ENCODE measurements at places on chromosomes 13 and 19.

DNA sequence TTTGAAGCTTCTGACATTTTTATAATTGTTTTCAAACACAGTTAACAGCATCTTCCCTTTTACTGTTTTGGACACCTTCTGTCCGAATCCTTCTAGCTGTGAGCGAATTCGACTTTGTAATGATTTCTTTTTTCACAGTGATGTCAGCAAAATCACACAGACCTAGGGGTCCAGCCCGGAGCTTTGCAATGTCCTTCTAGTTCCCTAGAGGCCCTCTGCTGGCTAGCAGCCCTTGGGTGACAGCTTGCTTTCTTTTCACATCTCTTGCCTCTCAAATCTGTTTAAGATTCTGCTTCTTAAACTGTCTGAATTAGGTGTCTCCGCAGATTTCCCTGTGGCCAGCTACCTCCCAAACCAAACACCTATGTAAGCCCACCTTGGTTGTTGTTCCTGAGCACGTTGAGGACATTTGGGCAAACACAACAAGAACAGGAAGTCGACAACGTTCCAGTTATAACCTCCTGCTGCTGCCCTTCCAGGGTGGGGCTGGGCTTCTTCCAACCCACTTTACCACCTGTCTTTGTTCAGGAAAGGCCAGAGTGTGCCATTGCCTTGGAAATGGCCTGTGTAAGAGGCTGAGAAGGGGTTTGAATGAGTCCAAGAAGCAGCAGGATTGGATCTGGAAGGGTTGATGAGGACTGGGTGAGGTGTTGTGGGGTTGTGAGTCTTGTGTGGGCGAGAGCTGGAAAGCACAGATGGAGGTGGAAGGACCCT, 123.1 kb downstream of the ATP8A2 start:
- no peak for DNase-seq

DNA sequence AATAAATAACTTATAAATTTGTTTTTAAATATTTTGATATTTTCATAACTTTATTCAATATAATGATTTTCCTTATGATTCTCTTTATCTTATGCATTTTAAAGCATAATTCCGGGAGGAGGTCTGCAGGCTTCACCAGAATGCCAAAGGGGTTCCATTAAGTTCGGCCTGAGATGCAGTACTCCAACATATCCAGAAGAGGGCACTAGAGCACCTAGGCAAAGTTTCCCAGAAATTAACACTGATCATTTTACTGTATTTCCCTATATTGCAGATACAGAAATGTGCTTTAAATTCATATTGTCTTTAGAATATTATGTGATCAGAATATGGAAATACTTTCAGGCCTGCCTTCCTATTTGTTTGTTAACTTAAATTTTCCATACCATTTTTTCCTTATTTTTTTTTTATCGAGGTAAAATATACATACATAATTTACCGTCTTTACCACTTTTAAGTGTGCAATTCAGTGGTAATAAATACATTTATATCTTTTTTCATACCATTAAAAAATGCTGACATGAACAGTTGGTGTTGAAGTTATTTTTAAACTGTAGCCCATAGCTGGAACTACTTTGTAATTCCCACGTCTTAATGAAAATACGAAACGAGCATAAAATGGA, 58.9 kb upstream of the TM9SF2 start:
- DNase-seq, result peak; percentile 39

DNA sequence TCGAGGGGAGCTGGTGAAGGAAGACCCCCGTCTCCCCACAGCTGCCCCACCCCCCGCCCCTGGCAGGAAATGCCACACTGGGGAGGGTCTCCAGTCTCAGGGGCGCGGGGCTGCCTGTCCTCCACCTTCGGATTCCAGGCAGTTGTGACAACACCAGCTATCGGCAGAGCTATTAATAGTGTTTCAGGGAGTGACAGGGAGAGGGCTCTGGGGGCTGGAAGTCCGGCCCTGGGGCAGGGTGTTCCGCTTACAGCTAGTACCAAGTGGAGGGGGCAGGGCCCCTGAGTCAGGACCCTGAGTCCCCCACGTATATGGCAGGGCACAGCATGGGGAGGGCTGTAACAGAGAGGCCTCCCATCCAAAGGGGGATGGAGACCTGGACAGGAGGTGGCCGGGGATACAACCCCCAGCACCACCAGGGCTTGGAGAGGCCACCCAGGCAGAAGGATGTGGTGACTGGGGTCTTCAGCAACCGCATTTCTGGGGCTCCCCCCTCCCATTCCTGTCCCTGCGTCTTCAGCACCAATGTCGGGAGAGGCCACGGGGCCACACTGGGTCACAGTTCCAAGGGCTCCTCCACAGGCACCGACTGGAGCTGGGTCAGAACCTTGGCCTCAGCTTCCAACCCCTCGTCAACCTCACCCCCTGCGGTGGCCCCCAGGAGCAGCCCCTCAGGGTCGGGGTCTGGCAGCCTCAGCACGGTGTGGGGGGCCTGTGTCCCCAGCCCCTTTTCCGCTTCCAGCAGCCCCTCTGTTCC, 3.9 kb downstream of the SIX5 start:
- no peak for DNase-seq

- DNase-seq, result no peak
These were observed 114.8 kb upstream of the MIR17HG start for GRCh38 chr13:91232716-91233115.

DNA sequence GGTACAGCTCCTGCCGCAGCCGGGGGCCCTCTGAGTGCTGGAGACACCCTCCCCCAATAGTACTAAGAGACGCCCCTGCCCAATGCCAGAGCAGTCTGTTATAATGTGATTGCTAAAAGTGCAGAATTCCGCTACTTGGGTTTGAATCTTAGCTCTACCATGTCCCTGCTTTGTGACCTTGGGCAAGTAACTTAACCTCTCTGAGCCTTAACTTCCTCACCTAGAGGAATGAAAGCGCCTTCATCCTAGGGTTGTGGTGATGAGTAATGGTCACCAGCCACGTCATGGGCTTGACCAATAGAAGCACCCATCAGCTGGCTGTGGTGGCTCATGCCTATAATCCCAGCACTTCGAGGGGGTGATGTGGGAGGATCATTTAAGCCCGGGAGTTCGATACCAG, 6.5 kb downstream of the PLEKHG2 start:
- no peak for DNase-seq

GRCh38 chr19:38139122-38139521, 84.9 kb downstream of the DPF1 start:
- DNase-seq, result no peak

DNA sequence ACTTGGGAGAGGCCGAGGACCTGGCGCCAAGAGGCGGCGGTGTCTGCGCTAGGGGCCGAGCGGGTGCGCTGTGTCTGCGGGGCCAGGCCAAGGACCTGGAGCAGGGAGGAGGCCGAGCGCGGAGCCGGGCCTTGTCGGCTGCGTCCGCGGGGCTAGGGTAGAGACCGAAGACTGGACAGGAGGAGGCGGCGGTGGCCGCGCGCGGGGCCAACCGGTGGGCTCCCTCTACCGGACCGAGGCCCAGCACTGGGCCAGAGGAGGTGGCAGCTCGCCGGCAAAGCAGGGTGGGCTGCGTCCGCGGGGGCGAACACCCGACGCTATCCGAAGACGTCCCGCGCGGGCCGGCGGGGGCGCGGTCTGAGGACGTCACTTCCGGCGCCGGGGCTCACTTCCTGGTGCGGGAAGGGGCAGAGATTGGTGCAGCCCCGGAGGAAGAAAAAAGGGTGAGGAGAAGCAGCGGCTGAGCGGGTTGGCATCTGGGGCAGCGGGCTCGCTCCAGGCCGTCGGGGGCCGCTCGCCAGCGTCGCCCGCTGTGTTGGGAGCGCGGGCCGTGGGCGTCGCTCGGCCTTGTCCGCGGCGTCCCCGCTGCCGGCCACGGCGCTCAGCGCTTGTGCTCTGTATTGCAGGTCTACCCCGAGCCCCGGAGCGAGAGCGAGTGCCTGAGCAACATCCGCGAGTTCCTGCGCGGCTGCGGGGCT, 38.3 kb downstream of the ARHGEF7 start:
- peak; percentile 94 for DNase-seq

- DNase-seq, result peak; percentile 92
These were observed 8.6 kb downstream of the ZFP82 start for GRCh38 chr19:36409841-36410240.

GRCh38 chr13:105144020-105144419, 1391.4 kb downstream of the EFNB2 start:
- no peak for DNase-seq

DNA sequence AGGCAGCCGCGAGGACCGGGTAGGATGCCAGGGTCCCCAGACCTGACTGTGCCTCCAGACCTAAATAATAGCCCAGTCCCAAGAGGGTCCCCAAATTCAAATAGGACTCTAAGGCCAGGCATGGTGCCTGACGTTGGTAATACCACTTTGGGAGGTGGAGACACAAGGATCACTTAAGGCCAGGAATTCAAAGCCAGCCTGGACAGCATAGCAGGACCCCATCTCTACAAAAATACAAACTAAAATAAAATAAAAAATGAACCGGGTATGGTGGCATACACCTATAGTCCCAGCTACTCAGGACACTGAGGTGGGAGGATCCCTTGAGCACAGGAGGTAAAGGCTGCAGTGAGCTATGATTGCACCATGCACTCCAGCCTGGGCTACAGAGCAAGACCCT, 5.4 kb upstream of the APLP1 start:
- DNase-seq, result no peak

DNA sequence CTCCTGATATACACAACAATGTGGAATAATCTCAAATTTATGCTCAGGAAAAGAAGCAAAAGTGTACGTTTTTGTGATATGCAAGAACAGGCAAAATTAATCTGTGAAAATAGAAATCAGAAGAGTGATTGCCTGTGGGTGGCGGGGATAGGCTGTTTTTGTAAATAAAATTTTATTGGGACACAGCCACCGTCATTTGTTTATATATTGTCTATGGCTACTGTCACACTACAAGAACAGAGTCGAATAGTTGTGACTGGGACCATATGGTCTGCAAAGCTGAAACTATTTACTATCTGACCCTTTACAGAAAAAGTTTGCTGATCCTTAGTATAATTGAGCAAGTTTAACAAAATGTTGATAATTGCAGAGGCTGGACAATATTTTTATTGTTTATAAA, 269.5 kb upstream of the HTR2A start:
- DNase-seq, result no peak

DNA sequence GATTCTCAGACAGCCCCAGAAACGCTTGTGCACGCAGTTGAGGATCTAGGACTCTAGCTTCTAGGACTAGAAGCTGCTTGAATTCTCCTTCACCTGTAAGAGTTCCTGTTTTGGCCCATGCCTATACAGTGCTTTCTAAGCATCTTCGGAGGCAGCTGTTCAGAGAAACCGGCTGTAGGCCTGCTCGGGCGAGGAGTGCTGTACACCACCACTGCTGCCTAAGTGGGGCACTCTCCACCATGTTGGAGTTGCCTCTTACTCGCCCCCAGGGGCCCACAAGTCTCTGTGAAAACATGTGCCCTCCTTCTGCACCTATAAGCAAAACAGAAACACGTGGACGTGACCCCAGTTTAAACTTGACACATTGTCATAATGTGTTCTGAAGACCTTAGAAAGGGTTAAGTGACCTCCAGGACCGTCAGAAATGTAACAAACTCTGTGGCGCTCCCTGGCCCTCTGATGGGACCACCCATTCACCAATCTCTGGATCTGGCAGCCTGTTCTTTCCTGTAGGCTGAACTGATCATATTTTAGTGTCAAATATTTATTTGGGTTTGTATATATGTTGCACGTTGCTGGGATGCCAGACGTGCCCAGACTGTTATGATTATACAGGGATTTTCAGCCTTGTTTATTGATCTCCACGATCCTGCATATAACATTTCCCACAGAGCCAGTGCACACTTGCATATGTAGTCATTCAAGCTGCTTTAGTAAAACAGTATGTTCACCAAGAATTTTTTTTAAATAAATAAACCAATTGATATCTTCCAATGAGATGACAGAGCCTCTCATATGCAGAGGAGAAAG, 60.8 kb downstream of the C13orf42 start:
- DNase-seq, result no peak

DNA sequence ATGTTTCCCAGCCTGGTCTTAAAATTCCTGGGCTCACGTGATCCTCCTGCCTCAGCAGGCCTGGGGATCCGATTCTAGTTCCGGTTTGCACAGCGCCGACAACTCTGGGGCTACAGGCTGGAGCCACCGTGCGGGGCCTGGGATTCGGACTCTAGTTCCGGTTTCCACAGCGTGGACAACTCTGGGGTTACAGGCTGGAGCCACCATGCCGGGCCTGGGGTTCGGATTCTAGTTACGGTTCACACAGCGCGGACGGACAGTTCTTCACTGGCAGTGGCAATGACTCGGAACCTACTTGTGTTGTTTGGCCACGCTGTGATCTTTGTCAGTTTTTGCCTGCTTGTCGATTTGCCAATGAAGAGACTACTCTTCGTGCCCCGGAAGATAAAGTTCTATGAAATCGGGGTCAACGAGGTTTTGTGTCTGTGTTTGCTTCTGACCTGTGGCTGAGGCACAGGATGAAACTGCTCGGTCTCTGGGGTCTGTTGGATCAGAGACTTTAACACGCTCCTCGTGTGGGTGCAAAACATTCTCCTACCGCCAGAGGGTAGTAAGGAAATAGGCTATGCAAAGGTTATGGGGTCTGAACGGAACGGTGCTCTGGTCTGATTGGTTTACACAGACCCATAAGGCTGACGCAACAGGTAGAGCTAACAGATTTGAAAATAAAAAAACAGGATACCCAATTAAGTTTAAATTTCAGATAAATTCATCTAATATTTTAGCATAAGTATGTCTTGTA, 12.1 kb upstream of the ZSCAN1 start:
- DNase-seq, result peak; percentile 58

- no peak for DNase-seq
These were observed 10.2 kb downstream of the RAB20 start for GRCh38 chr13:110551284-110551683.

- no peak for DNase-seq
These were observed 194.7 kb downstream of the URI1 start for GRCh38 chr19:30136611-30137195.

GRCh38 chr13:90197722-90198121, 1149.8 kb upstream of the MIR17HG start:
- DNase-seq, result peak; percentile 17

DNA sequence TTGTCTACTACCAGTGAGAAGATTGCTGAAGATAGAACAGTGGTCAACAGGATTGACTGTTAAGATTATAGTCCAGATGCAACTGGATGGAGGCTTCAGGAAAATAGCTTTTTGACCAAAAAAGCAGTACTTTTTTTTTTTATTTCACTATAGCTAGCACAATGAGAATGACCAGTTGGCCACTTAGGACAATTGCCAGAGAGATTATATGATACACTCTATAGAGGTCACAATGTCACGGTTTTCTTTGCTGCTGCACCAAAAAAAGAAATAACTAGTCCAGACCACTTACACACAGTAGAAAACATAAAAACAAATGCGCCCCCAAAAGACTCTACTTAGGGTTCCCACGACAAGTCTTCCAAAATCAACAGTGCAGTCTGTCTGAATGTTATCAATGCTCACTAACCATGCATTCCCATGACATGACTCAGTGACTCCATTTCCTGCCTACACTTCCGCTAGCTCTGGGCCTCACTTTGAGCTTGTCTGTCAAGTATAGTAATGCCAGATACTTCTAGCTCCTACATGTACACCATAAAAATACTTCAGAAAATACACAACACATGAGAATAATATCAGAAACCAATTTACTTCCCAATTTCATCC, 209.1 kb upstream of the STARD13 start:
- peak; percentile 99 for DNase-seq

DNA sequence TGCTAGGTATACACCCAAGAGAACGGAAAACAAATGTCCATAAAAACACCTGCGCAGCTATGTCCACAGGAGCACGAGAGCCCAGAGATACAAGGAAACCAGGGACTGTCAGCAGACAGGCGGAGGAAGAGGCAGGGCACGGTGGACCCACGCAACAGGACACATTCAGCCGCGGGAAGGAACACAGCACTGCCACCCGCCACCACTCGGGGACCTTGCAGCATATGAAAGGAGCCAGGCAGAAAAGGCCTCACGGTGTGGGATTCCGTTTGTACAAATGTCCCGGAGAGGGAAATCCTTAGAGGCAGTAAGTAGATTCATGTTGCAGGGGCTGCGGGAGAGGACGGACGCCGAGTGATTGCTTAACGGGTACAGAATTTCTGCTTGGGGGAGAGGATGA, 7.8 kb downstream of the HSPBP1 start:
- no peak for DNase-seq
